ENCODE measurements at places on chromosomes 7 and 10.

- no peak for DNase-seq
Observed at GRCh38 chr7:139104091-139104450, 5.4 kb downstream of the ZC3HAV1 start.

GRCh38 chr10:123655751-123656150, 10.4 kb upstream of the GPR26 start:
- DNase-seq: no peak

DNA sequence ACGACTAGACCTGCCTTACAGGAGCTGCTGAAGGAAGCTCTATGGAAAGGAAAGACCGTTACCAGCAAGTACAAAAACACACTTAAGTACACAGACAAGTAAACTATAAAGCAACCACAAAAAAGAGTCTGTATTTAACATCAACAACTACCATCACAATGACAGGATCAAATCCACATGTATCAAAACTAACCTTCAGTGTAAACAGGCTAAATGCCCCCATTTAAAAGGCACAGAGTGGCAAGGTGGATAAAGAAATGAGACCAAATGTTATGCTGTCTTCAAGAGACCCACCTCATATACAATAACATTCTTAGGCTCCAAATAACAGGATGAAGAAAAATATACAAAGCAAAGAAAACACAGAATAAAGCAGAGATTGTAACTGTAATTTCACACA, 307.0 kb upstream of the DKK1 start:
- DNase-seq: no peak

- DNase-seq: no peak
Observed at GRCh38 chr10:77583527-77583926, 54.1 kb downstream of the KCNMA1 start.

DNA sequence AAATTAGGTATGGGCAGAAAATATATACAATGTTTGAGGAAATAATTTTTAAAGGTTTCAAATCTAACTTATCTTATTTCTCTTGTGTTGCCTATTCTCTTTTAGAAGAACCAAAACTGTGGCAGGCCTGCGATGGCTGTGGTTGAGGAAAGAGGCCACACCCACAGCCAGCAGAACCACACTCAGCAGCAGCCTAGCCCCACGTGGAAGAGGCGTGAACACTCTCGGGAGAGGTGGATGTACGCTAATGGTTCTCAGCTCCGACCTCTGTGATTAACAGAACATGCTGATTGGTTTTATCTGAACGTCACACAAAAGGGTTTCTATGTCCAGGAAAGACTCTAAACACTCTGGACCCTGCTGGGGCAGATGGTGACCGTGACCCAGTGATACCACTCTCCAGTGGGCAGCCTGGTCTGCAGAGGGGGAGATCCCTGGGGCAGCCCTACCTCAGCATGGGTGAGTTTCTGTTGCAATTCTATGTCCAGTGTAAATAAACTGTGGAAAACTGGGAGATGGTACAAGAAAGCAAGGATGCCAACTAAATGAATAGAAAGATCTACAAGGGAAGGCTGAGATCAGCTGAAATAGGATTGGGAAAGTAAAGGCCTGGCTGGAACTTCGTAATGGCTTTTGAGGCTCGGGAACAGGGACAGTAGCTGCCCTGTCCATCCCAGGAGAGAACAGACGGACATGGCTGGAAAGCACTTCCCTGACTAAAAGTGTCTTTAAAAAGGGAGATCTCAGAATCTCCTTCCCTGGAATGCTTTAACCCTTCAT, 26.6 kb downstream of the DIP2C start:
- DNase-seq: no peak

- DNase-seq: no peak
Observed at GRCh38 chr7:27204851-27205322, 5.0 kb upstream of the HOXA13 start.

DNA sequence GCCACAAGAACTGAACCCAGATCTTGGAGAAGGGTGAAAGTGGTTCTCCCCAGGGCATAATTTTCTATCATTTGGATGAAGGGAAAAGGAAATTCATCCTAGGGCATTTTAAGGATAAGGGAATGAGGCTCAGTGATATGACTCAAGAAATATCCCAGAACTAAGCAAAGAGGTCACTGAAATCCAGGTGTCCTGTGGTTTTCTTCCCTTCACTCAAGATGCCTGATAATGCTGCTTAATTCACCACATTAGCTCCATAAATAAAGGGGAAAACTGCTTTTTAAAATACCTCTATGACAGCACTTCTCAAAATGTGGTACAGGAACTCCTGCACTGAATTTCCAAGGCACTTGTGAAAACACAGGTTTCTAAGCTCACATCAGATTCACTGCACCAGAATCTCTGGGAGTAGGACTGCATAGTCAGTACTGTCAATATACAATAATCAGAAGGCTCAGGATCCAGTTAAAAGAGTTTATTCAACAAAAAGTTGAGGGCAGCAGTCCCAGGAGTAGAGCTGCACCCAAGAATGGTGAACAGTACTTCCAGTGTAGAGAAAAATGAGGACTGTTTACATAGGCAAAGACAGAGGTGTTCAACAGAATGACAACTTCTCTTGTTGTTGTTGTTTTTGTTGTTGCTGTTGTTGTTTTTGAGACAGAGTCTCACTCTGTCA, 2.9 kb downstream of the IFIT3 start:
- DNase-seq: no peak

DNA sequence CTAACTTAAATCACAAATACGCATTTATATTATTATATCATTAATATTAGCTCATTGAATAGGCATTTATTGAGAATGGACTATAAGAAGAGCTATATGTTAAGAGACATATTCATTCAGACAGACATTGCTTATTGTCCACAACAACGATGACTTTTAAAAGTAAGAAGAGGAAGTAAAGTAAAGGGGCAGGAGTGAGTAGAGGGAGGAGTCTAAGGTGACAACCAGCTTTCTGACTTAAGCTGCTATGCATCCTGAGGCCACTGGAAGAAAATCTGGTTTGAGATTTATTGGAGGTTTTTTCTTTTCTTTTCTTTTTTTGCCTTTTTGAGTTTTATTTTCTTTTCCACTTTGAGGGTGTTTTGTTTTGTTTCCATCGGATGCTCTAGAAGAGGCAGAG, 723.5 kb downstream of the GRM8 start:
- no peak for DNase-seq

GRCh38 chr7:156753630-156754029, 113.1 kb downstream of the RNF32 start:
- no peak for DNase-seq

DNA sequence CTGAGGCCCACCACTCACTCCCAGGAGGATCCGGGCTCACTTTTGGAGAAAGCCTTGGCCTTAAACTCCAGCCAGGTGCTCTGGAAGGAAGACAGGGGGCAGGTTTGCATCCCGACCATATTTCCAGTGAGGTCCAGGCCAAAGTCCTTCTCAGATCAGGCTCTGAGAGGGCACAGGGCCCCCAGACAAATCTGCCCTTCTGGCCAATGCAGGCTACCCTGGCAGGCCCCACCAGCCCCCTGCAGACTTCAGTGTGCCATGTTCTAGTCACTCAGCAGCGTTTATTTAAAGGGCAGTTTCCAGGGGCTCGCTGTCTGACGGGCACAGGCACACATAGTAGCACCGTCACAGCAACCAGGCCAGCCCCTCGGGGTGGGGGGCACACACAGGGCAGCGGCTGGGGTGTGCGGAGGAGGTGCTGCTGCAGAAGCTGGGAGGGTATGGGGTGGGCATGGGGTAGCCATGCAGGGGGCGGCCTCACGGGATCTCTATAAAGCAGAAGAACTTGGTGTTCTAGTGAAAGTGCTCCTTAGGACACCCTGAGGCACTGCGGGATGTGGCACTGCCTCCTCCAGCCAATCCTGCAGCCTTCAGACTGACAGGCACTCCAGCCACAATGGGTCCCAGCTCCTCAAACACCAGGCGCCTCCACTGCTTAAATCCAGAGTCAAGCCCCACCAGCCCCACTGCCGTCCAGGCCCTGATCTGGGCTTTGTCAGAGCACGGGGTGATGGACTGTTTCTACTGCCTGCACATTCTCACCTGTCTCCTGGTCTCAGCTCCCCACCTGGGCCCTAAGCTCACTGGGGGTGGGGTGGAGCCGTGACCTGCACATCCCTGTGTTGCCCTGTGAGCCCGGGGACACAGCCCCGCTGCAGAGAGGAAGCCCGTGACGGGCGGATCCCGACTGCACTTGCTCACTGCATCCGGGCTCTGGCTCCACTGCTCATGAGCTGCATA, 9.6 kb upstream of the PYROXD2 start:
- DNase-seq: no peak

Data from stimulated activated CD4-positive, alpha-beta T cell treated with anti-CD3 and anti-CD28 coated beads, TNF-alpha, amount 100 ng/mL, for 1 hour (primary cell).